T1000 (cell line): ENCODE measurements at places on chromosomes 7 and 10.

- DNase-seq: no peak
These were observed 29.4 kb downstream of the CHST15 start for GRCh38 chr10:124063750-124064603.

- no peak for DNase-seq
These were observed 35.8 kb upstream of the TRIM8 start for GRCh38 chr10:102608487-102608886.

- DNase-seq: no peak
These were observed 113.6 kb downstream of the PRLHR start for GRCh38 chr10:118481871-118482270.

DNA sequence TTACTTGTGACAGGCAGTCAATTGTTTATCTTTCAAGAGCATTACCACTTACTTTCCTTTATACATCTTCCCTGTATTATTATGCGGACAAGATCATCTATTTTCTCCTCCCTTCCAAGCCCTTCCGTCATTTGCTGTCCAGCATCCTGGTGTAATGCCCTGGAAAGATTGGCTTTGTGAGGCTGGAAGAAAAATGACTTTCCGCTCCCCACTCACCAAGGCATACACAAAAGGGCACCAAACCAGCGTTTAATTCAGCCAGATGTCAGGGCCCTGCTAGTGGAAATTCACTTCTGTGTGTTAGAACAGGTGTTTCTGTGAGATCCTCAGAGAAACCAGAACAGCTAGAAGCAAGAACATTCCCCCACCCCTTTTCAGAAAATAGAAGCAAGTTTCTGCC, 128.1 kb upstream of the NANOS1 start:
- DNase-seq: no peak

DNA sequence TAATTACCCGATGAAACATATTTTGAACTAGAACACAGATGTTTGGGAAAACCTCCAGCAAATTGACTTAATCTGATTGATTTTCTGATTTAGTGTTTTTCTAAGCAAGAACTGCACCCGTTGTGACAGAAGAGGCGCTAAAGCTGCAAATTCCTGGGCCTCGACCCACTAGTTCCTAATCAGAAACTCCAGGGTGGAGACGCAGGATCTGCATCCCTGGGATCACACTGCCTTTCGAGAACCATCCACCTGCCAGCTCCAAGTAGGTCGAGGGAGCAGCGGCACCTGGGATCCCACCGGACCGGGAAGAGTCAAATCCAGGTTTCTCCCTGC, 136.8 kb upstream of the CDCA7L start:
- DNase-seq: no peak

GRCh38 chr10:92126100-92126650, 164.7 kb downstream of the CPEB3 start:
- no peak for DNase-seq

DNA sequence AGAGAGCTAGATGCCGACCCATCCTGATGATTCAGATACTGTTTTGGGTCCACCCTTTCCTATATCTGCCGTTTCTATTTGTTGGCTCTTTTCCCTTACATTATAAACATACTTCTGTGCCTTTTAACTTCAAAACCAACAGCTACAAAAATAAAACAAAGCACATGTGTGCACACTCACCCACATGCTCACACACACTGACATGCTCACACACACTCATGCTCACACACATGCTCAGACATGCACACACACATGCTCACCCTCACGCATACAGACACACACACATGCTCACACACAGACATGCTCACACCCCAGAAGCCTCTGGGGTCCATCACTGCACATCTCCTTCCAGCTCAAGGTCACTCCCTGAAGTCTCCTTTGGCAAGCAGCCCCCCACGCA, 88.1 kb downstream of the TCERG1L start:
- DNase-seq: no peak

DNA sequence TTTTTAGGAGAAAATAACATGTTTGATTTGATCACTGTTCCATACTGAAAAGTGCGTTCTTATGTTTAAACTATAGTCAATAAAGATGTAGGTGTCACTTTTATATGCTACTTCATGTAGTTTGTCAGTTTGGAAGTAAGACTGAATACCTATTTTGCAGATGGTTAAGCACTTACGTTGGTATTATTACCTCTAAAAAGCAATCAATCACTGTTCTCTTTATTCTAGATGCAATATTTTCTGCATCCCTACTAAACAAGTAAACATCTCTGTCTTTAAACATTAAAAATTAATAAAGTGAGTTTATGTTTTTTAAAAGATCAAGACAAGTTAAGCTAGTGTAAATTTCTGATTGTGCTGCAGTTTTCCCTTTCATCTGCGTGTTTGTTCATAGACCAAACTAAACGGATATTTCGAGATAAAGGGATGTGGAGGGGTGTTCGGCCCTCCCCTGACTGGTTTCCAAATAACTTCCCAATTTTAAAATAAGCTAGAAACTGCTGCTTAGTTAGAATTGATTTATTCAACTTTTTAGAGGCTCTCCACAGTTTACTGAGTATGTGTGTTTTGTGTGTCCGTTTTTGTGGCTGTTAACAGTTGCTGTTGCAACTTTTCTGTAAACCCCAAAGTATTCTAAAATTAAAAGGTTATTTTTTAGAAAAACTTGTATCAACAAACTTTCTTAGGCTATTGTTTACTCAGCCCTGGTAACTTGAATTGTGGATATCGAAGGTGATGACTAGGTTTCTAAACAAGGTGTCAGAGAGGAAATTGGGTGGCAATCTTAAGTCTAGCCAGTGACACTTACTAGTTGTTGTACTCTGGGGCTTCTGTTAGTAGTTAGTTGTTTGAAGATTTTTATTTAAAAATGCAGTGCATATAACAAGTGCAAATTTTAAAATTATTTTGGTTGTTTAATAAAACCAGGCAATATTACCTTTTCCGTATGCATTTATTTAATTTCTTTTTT, 974 bp downstream of the KIF11 start:
- DNase-seq: no peak

GRCh38 chr7:147013825-147014224, 897.2 kb downstream of the CNTNAP2 start:
- no peak for DNase-seq

DNA sequence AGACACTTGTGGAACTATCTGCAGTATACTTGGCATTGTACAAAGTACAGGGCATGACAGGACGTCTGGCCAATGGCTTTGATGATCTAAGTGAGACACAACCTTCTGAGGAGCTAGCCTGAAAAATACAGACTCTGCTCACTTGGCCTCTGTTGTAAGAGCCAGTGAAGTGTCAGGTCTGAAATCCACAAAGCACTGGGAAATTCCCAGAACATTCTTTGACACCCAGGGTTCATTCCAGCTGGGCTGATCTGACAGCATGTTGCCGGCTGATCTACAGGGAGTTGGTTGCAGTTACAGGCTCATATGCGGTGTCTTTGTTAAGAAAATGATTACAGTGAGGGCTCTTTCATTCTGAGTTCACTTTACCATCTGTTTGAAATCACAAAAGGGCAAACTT, 354.6 kb downstream of the PHF14 start:
- DNase-seq: no peak

DNA sequence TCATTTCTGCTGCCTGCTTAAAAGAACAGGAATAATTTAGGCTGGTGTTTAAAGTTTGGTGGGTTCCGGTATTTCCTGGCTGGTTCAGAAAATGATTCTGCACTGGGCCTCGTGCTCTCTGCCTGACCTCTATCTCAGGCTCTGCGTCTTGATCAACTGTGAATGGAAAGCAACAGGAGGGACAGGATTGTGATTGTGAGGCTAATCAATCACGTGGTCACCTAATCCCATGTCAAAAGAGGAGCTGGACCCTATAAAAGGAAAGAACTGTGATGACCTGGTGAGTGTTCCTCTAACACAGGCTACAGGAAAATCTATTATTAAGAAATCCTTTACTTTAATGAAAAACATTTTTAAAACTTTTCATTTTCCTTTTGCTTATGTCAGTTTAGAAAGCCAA, at the start of gene DHX32:
Gene DHX32 (minus strand): TSS at position 101 of the 400 bp plus-strand sequence. CDS start 468 bp downstream, outside the sequence.
- DNase-seq: no peak

GRCh38 chr10:112456533-112456932, 9.5 kb downstream of the VTI1A start:
- no peak for DNase-seq

DNA sequence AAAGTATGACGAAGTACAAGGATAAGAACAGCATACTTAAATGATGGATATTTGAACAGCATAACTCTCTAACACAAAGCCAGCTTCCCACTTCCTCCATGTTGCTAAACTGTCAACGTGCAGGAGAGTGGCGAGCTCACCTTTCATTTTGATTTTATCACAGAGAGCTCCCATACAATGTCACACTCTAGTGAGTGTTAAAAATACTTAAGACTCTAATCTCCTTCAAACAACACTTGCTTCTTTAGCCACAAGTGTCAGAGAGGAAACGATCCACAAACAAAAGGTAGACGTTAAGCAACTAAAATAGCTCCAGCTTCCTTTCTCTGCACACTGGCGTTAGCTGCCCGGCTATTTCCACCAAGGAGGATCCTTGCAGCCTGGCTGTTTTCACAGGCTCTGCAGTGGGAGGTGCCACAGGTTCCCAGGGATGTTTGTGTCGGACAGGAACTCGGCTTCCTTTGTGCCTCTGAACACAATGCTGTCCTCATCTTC, 194.6 kb downstream of the COBL start:
- no peak for DNase-seq

DNA sequence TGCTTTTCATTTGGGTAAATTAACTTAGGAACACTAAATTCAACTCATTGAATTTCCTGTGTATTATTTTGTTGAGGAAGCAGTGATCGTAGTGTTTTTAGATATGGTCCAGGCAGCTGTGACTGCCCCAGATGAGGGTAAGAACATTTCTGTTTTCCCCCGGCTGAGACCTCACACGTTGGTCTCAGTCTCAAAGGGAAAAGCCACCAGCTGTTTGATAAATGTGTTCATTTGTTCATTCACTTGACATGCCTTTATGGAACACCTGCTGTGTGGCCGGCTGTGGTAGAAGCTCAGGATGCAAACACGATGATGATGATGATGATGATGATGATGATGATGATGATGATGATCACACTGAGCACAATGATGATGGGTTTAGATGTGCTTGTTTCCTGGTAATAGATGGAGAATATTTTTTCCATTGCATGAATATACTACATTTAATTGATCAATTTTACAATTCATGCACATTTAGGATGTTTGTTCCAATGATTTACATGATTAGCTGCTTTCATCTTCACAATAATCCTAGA, 125.6 kb upstream of the ZNF32 start:
- DNase-seq: no peak

DNA sequence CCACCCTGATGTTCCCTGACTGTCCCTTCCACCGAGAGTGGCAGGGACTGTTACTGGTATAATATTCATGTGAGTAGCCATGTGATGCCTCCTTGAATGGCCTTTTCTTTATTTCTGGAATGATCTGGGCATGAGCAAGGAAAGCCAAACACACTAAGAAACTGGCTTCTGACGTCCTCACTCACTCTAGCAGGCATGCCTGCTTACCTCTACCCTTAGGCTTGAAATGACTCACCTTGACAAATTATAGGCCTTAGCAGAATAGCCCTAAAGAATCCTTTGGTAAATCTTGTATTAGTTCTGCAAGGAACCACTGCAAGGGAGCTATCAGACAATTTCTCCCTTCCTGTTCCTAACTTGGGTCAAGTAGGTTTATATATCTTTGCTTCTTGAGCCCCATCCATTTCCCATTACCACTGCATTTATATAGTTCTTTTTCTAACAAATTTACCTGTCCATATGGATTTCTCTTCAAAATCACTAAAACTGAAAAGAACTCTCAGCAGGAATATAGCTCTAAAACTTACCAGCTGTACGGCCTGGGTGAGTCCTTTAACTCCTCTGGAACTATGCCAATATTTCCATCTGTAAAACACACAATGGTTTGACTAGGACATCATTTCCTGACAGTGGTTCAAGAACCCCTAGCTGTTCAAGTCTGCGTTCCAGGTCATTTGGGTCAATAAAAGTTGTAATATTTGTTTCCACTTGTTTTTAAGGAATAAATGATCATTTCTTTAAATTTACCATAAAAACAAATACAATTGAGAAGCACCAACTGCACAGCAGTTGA, 13.0 kb upstream of the NDUFA5 start:
- no peak for DNase-seq

DNA sequence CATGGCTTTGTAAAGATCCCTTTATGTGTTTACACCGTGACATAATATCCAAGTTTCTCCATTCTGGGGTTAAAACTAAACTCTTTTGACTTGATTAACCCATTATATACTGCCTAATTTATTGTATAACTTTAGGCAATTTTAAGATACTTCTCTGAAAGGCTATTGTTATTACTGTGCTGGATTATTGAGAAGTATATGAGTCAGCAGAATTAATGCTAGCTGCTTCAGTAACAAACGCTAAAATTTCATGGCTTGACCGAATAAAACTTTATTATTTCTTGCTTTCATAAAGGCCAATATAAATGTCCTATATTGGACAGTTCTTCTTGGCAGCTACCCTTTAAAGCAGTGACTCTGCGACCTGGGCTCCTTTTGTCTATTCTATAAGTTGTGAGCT, 853.9 kb downstream of the SORCS3 start:
- DNase-seq: no peak

DNA sequence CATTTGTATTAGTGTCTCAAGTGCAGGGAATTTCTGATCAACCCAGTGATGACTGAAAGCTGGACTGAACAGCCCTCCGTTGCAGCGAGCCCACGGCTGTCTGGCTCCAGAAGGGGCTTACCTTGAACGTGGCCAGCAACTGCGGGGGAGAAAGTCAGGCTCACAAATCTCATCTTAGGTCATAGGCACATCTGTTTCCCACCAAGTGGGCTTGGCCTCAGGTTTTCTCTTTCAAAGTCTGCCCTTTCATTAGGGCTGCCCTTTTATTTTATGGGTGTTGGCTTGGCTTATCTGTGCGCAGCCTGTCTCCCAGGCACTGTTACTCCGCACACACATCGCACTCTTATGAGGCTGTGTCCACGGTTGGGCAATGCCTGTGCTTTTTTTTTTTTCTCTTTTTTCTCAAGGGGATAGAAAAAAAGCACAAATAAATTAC, 178.0 kb downstream of the JCAD start:
- DNase-seq: no peak

DNA sequence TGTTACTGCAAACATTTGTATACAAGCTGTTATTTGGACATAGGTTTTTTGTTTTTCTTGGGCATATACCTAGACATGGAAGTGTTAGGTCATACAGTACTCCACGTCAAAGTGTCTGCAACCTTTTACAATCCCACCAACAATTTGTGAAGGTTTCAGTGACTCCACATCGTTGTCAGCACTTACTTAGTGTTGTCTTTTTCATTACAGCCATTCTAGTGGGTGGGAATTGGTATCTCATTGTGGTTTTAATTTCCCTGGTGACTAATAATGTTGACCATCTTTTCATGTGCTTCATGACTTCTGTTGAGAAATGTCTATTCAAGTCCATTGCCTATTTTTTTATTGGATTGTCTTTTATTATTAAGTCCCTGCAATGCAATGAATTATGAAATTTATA, 95.0 kb downstream of the UBE3C start:
- no peak for DNase-seq

- no peak for DNase-seq
These were observed 217.2 kb upstream of the PLXNA4 start for GRCh38 chr7:132793474-132793873.

DNA sequence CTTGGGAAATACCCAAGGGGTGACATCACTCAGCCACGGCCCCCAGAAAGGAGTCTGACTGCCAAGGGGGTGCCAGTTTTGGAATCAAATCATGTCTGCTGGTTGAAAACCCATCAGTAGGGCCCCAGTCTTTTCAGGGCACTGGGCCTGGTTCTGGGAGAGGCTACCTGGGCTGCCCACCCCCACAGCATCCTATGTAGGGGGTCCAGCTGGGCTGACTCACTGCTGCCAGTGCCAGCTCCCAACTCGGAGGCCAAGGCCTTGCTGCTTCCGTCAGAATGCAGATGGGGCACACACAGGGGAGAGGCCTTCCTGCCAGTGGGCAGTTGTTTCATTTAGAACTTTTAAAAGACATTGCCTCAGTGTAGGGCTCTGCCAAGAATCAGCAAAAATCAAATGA, 39.5 kb upstream of the DMBT1 start:
- no peak for DNase-seq
